Renal pelvis (tissue), 12 donors: ENCODE measurements at places on chromosomes 16 and 17. TPM values are rescaled to one million over a fixed set of nuclear protein-coding genes. Genes with fewer than 3 reads are reported as not detected.

DNA sequence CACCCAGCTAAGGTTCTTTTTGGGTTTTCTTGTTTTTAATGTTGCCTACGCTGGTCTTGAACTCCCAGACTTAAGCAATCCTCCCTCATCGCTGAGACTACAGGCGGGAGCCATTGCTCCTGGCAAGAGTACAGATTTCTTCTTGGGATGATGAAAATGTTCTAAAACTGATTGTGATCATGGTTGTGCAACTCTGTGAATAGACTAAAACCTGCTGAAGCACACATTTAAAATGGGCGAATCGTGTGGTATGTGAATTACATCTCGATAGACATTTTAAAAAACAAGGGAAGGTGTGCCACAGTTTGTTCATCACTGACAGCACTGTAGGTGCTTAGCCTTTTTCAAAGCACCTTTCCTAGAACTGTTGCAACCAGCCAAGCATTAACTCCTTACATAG lies 48.8 kb upstream of the CDH3 start:
- DNase-seq = no peak

The SNX20 gene
- 0.56 TPM for polyA plus RNA-seq

DNA sequence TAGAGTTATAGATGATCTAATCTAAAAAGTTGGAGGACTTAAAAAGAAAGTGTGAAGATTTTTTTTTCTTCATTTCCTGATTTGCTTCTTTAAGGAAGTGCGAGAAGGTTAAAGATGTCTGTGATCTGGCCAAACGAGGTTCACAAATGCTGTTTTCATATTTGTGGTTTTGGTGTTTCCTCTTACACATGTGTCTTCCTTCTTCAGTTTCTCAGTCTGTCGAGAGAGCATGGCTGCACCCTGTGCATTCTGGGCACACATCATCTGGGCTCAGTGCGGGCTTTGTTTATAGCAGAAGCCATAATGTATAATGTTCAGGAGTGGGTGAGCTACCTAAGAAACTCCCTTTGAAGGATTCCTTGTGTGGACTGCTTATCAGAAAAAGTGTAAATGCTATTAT lies 260.4 kb upstream of the TBX2 start:
- DNase-seq = no peak

DNA sequence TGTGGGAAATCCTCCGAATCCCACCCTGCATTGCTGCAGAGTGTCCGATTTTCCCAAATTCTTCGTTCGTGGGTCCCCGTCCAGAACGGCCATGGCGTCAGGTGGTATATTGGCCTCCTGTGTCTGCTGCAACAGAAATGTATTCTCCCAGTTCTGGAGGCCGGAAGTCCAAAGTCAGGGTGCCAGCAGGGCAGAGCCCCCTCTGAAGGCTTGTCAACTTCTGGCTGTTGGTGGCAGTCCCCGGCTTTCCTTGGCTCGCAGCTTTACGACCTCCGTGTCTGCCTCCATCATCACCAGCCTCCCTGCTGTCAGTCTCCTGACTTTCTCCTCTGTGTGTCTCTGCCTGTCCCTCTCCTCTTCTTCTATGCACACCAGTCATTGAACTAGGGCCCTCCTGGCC lies 142.1 kb upstream of the FOXF1 start:
- DNase-seq = no peak

The MMP15 gene
- 18.4 TPM for polyA plus RNA-seq

The CCDC102A gene
- 20.6 TPM for polyA plus RNA-seq
